ENCODE measurements at places on chromosomes 5 and 9.

GRCh38 chr5:129377504-129377903, 82.6 kb upstream of the ADAMTS19 start:
- DNase-seq = no peak

DNA sequence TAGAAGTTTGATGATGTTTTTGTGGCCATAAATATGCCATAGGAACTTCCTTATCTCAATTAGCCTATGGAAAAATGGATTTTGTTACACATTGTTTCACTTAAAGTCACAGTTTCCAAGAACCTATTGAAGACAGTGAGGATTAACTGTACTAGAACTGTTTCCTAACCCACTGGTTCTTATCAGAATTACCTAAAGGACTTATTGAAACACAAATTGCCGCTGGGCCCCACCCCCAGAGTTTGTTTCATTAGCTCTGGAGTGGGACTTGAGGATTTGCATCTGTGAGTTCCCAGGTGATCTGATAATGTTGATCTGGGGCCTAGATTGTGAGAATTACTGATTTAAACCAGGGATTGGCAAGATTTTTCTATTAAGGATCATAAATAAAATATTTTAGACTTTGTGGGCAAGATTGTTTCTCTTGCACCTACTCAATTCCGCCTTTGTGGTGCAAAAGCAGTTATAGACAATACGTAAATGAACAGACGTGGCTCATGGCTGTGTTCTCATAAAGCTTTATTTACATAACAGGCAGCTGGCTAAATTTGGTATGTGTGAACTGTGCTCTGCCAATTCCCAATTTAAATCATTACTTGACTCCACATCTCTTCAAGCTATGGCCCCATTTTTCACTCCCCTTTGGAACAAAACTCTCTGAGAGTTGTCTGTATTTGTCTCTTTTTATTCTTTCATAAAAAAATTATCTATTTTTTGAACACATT, 9.3 kb downstream of the JAK2 start:
- no peak for DNase-seq

GRCh38 chr5:144065786-144066185, 104.7 kb downstream of the YIPF5 start:
- DNase-seq = no peak

- DNase-seq = no peak
These were observed 130.9 kb downstream of the ERCC6L2 start for GRCh38 chr9:96006296-96006879.

GRCh38 chr5:167918813-167919483, 372.5 kb upstream of the WWC1 start:
- no peak for DNase-seq

DNA sequence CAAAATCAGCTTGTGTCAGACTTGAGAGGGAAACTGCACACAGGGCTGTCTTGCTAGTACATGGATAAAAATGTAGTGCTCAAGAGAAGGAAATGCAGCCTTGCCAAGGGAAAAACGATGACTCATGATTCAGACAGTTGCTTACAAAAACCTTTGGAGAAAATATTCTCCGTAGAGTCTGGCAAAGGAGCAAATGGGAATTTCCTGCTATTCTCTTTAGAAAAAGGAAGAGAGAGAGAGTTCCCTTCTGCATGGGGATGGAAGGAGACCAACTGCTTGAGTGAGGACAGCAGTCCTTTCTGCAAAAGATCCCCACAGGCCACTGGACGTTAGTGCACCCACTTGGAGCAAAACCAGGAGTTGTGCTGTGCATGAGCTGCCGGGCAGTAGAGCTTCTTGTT, 7.6 kb downstream of the IFNB1 start:
- no peak for DNase-seq

GRCh38 chr5:933251-933861, 40.7 kb downstream of the TRIP13 start:
- no peak for DNase-seq

DNA sequence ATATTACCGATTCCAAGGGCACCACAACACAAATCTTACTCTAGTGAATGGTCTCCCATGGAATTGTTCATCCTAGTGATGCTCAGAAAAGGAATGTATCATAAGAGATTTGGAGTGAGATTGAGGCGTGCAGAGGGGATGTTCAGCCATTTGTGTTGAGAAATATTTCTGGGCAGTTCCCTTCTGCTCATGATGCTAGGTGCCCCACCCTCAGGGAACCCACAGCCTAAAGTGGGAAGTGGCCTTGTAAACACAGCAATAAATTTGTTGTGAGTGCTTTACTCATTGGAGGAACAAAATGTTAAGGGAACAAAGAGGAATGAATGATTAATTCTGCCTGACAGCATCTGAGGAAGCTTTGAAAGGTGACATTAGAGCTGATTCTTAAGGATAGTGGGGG, 129.9 kb downstream of the TLE4 start:
- DNase-seq = no peak

All from NCI-H1436 treated with DMSO at 0.1 percent for 48 hours (cell line).